Breast epithelium (tissue), 4 donors: ENCODE measurements at places on chromosomes 12 and 14. TPM values are rescaled to one million over a fixed set of nuclear protein-coding genes. Genes with fewer than 3 reads are reported as not detected.

MANSC4 gene
- not detected for total RNA-seq

TRHDE gene
- total RNA-seq = 2.2 TPM

MAP1LC3B2 gene
- total RNA-seq = 1.1 TPM

ADCY4 gene
- total RNA-seq = 27.7 TPM

- H3K4me3 ChIP-seq = no peak overlapping the region
- peaks cover 37% of the 10 kb centered on the region for H3K4me1 ChIP-seq
- no peak for DNase-seq
Observed at GRCh38 chr12:52045794-52046199, 5.4 kb upstream of the NR4A1 start.

- no peak for DNase-seq
- no peak overlapping the region for H3K4me3 ChIP-seq
- no peak overlapping the region for H3K27ac ChIP-seq
Observed at GRCh38 chr14:64549016-64549415, 745 bp upstream of the PPP1R36 start.

GRCh38 chr14:101001311-101002069 is 98.0 kb upstream of the RTL1 start:
- no peaks in the 10 kb centered on the region for H3K27me3 ChIP-seq
- H3K4me3 ChIP-seq = no peak overlapping the region
- peaks cover 3% of the 10 kb centered on the region for H3K4me1 ChIP-seq
